ENCODE measurements at places on chromosomes 12 and 14.

DNA sequence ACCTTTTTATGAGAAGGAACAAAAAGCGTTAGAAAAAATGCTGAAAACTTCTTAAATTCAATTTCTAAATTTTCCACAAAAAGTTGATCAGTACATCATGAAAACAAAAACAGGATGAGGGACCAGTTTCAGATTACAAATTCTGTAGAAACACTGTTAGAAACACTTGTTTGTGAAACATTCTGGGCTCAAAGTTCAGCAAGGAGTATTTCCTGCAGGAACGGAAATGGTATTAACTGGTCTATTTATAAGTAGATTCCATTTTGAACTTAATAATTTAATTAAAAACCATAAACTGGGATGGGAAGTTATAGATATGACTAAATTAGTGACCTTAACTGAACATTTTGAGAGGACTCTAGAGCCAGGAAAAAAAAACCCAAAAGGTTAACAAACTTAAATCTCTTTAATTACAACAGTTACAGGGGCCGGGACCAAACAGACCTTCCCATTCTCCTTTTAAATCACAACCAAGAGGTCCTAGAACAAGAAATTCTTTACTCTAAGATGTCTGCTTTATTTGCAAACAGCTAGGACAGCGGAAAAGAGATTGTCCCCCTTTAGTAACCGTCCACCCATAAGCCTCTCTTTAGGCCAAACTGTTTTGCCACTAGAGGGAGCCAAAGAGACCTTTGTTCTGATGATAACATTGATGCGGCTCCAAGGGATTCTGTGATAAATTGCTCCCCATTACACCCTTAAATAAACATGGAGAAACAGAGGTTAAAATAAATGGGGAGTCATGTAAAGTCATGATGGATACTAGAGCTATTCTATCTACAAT, 69.0 kb upstream of the RERGL start:
- DNase-seq = no peak

GRCh38 chr12:87439990-87440827, 589.0 kb downstream of the C12orf50 start:
- DNase-seq = no peak

DNA sequence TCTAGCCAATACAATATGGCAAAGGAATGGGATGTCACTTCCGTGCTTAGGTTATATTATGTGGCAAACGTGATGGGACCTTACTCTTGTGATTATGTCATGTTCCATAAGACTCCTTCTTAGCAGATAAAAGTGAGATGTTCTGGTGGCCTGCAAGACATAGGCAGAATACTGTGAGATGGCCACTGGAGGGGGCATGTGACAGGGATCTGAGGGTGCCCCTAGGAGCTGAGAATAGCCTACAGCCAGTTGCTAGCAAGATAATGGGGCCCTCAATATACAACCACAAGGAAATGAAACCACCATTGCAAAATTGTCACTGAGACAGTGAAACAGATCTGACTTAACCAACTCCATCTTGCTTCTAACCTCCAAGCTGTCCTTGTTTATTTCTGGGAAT, 151.4 kb upstream of the SSTR1 start:
- DNase-seq = no peak

GRCh38 chr12:2120982-2121758, 68.4 kb downstream of the CACNA1C start:
- DNase-seq = no peak

- peak; percentile 60 for DNase-seq
Measured at GRCh38 chr12:108856428-108857157, 790 bp downstream of the SSH1 start.

DNA sequence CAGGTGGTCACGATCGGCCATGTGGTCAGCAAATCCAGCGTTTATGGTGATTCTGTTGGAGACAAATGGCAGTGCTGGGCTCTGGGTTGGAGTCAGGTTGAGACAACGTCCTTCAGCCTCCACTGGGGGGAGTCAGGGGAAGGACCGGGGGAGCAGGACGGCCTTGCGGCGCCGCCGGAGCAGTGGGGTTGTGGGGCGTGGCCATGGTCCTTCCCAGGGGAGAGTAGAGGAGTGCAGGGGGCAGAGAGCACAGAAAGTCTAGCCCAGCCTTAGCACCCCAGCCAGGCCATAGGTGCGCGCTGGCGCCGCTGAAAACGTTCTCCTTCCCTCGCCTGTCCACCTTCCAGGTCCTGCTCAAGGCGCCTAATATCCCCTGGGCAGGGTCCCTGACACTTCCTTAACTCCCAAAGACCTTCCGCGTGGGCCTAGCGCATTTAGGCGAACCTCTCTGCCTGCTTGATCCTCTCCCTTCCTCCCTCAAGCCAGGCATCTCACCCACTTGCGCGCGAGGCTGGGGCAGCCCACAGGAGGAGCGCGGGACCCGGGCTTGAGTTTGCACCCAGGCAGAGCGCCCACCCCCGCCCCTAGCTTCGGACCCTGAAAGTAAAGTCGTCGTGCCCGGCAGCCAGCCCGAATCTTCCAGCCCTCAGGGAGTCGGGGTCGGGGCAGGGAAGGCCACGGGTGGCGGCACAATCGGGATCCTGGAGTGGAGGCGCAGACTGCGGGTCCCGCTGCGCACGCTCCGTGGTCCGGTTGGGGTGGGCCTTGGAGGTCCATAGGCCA, 3.1 kb upstream of the KIF26A start:
- no peak for DNase-seq

DNA sequence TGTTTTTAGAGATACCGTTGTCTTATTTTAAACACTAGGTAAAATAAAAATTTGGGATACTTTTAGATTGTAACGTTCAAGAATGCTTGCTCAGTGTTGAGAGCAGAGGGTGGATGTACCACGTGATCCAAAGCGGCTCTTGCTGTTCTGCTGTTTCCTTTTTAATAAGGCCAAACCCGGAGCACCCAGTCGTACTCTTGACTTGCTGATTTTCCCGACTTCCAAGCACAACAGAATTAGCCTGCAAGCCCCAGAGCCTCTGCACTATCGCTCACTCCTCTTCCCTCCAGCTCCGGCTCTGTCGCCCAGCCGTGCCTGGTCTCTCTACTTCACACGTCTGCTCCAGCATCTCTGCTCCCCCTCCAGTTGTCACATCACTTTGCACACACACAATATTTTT, 77.3 kb downstream of the EMP1 start:
- DNase-seq = no peak

GRCh38 chr14:61257469-61258057, 23.6 kb downstream of the TMEM30B start:
- no peak for DNase-seq

DNA sequence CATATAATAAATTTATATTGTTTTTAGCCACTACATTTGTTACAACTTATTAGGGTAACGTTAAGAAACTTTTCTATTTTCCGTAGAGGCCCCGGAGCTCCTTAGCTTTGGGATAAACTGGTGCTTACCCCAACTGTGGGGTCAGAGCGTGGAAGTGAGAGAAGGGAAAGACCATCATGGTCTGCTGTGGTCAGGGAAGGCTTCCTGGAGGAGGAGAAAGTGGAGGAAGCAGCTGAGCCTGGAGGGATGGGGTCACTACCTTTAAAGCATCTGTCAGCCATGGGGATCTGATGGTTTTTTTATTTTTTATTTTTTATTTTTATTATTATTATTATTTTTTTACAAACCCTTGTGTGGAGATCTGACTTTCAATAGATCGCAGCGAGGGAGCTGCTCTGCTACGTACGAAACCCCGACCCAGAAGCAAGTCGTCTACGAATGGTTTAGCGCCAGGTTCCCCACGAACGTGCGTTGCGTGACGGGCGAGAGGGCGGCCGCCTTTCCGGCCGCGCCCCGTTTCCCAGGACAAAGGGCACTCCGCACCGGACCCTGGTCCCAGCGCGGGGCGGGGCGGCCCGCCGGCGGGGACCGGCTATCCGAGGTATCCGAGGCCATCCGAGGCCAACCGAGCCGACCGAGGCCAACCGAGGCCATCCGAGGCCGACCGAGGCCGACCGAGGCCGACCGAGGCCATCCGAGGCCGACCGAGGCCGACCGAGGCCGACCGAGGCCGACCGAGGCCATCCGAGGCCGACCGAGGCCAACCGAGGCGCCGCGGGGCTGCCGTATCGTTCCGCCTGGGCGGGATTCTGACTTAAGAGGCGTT, 1101.2 kb upstream of the TMEM132C start:
- peak; percentile 82 for DNase-seq

GRCh38 chr14:35046751-35047536, 872 bp downstream of the FAM177A1 start:
- DNase-seq = no peak

DNA sequence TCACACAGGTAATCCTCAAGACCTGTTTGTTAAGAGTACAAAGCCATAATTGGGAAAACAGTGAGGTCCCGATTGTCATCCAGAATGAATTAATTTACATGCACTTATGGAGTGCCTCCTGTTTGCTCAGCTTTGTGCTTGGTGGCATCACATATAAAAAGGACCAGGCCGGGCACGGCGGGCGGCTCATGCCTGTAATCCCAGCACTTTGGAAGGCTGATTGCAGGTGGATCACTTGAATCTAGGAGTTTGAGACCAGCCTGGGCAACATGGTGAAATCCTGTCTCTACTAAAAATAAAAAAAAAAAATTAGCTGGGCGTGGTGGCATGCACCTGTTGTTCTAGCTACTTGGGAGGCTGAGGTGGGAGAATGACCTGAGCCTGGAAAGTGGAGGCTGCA, 247.4 kb downstream of the CACNA1C start:
- DNase-seq = no peak

DNA sequence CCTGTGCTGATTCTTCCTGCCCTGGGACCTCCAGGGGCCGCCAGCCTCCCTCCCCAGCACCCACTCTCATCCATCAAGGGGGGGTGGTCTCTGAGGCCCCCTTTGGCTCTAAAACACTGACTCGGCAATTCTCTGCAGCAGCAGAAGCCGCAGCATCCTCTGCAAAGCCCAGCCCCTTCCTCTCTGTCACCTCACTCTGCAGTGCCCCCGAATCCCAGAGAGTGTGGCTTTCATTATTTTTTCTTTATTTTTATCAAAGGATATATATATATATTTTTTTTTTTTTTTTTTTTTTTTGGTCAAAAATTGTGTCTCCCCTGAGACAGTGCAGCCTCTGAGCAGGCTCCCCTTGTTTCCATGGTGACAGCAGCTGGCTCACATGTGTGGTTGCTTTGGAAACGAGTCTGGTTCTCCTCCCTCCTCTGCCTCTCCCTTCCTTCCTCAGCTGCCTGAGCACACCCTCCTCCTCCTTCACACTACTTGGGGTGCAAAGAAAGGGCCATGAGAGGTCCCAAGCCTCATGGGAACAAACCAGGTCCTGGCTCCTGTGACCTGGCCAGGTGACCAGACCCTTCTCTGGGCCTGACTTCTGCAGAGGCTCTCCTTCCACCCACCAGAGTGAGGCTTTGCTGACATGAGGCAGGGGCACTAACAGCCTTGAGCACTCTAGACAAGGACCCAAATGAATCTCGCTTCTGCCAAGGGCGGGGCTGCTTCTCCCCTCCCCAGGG, 100.5 kb downstream of the LRRC74A start:
- peak; percentile 41 for DNase-seq

DNA sequence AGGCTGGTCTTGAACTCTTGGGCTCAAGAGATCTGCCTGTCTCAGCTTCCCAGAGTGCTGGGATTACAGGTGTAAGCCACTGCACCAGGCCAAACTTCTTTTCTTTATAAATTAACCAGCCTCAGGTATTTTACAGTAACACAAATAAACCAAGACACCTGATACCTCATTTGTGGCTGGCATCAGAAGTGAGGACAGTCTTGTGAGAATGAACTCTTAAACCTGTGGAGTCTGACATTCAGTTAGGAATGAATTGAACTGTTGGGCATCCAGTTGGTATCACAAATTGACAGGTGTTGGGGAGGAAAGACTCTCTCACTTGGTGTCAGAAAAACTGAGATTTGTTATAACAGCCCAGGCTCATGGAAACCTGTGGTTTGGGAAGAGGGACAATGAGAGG, 120.5 kb downstream of the DENND5B start:
- DNase-seq = no peak

GRCh38 chr12:92650228-92650822, 52.5 kb upstream of the PLEKHG7 start:
- no peak for DNase-seq

GRCh38 chr12:124904306-124905098, 9.9 kb downstream of the UBC start:
- no peak for DNase-seq

GRCh38 chr12:78086553-78087362, 256.1 kb downstream of the NAV3 start:
- DNase-seq = no peak

DNA sequence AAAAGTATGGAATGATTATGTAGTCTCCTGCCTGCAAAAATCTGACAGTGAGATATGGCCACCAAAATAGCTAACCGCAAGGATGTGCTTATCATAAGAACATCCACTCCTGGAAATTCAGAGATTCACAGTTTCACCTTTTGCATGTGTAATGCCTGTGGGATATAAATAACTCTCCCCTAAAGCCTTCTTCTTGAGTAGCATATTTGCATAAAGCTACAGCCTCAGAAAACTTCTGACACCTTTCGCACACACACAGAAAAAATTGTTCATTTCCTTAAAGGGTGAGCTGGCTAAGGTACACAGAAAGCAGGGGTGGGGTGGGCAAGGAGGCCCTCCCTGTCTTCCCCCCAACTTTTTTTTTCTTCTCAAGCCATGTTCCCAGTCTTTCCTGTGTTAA, 3.1 kb upstream of the IGF1 start:
- no peak for DNase-seq

DNA sequence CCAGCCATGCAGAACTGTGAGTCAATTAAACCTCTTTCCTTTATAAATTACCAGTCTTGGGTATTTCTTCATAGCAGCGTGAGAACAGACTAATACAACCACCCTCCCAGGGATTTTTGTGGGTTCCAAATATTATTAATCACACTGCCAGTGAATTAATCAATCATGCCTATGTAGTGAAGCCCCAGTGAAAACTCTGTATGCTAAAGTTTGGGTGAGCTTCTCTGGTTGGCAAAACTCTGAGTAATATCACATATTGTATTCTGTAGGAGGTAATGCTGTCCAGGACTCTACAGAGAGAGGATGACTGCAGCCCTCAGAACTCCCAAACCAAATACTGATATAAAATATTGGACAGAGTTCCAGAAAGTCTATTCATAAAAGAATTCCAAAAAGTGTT, 216.9 kb downstream of the RPAP3 start:
- DNase-seq = no peak

DNA sequence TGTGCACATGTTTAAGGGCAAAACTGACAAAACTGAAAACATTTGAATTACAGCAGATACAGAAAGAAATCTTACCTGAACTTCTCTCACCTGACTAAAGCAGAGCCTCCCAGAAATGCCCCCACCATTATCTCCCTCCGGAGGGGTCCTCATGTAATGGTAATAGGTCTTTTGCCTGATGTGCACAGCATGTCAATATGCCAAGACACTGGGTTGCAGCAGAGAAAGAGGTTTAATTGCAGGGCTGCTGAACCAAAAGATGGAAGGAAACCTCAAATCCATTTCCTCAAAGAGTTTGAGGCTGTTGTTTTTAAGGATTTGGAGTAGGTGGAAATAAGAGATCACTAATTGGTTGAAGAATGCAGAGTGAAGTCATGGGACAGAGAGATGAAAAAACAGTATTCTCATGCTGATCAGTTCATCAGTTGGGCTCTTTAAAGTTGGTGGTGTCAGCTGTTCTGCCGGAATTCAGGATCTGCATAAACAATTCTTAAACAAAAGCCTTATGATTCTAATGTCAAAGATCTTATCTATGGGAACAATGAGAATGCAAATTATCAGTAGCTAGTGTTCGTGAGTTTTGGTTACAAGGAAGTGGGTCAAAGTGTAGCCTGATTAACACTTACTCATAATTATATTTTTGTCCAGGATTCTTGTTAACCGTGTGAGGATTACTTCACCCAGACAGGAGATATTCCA, 18.2 kb downstream of the ANG start:
- DNase-seq = no peak

GRCh38 chr12:57001448-57001906, 4.9 kb downstream of the ZBTB39 start:
- DNase-seq = peak; percentile 53

All from activated effector memory CD4-positive, alpha-beta T cell treated with Interleukin-2 at 50 U/mL for 16 hours (primary cell).